MV-4-11 (cell line): ENCODE measurements at places on chromosomes 3 and 15.

DNA sequence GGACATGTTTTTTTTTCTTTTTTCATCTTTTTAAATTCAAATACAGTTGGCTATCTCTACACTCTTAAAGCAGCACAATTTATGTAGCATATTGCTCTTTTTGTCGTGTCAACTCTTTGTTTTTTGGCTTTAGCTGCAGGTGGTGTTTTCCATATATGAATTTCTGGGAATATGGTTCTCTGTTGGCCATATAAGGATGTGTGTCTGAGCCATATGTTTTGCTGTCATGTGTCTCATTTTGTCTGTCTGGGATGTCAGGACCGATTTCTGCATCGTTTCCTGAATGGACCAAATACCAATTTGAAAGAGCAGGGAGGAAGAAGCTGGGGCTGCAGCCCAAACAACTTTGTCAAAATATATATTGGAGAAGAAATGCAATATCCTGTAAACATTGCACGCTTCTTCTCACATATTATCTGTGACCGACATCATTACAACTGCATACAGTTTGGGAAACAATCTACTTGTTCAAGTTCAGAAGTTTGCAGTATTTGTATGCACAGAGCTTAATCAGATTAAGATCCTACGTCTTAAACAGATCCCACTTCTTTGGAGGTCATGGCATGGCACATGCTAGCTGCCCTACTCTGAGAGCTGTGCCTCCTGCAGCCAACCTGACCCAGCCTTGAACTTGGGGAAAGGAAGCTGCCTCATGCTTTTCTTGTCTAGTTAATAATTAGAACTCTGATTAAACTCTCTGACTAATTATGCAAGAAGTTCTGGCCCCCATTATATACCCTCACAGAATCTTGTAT is 4.0 kb upstream of the SATB1 start:
- DNase-seq, result peak; percentile 56

DNA sequence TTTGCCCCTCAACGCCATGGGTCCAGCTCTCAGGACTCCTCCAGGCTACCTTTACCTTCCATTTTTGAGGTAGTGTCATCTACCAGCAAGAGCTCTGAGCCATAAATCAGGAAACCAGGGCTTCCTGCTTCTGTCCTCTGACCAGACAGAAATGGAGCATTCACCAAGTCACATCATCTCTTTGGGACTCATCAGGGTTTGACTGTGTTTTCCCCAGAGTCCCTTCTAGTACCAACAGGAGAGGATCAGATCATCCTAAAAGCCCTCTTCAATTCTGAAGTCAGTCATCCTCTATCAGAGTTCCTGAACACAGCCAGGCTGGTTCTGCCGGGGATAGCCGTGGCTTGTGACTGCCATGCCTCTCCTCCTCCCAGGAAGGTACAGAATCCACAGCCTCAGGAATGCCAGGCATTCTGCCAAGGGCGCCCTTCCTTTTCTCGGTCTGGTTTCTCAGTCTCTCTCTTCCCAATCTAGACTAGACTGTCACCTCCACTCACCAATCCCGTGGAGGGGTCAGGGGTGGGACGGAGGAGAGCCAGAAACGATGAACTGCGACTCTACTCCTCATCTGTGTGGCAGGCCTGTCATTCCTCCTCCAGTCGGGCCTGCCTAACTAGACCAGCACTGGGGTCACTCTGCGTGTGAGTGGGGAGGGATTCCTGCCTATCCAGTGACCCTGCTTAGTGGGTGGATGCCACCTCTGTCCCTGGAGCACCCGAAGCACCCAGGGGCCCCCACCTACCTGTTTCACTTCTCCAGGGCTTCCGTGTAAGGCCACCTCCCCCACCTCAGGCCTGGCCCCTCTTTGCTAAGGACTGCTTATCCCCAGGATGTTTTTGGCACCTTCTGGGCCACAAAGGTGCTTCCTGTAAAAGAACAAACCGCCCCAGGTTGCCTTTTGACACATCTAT is 30.9 kb downstream of the CCNL1 start:
- no peak for DNase-seq

GRCh38 chr3:32607522-32607921 is 36.9 kb upstream of the DYNC1LI1 start:
- no peak for DNase-seq

DNA sequence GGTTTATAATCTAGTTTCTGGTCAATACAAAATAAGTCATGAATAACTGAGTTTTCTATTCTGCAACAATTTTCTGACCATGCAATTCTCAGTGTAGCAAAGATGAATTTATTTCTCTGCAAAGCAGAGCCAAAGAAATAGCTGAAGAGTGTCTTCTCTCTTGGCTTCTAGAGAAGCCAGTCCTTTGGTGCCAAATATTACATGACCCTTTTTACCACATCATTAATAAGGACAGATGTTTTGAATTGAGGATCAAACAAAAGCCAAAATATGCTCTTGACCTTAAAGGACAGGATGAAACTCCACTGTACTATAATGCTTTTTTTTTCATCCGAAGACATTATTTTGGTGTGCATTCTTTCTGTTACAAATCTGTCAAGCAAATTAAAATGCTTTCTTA is 40.2 kb upstream of the OSTN start:
- no peak for DNase-seq

- no peak for DNase-seq
Measured at GRCh38 chr15:31337352-31338031, 10.9 kb downstream of the KLF13 start.

- peak; percentile 99 for DNase-seq
Measured at GRCh38 chr15:79872358-79873017, 24.3 kb downstream of the MTHFS start.

DNA sequence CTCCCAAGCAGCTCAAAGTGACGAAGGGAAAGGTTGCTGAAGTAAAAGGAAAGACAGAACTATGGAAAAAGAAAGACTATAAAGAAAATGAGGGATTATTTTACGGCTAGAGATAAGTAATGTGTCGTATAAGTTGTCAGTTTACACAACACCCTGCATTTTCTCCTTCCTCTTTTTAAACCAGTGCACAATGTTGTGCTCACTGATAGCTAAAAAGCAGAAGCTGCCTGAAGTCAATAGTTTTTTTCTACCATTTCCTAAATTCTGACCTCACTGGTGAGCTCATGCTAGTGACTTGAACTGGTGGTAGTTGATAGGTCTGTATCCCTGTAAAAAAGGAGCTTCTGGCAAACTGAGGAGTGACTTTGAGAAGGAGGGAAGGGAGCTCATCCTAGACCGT is 368.6 kb upstream of the GBE1 start:
- DNase-seq, result peak; percentile 91

- no peak for DNase-seq
Measured at GRCh38 chr3:141287326-141287725, 55.7 kb downstream of the PXYLP1 start.

- peak; percentile 95 for DNase-seq
Measured at GRCh38 chr15:49235446-49236124, 65.5 kb downstream of the GALK2 start.

- DNase-seq, result no peak
Measured at GRCh38 chr3:124246949-124247348, 255.0 kb upstream of the ROPN1 start.

GRCh38 chr15:47741907-47742306 is 24.6 kb downstream of the SEMA6D start:
- DNase-seq, result no peak

DNA sequence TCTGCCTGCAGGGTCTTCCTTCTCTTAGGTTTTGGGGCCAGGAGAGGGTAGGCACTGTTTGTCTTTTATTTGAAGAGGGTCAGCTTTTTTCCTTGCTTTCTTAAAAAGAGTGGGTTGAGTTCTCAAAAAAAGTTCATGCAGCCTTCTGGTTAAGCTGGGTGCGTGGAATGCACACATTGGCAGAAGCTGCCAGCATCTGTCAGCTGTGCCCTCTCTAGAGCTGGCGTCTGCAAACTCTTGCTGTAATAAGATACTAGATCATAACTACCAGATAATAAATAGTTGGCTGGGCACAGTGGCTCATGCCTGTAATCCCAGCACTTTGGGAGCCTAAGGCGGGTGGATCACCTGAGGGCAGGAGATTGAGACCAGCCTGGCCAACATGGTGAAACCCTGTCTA is 373.4 kb downstream of the OCA2 start:
- no peak for DNase-seq

GRCh38 chr3:189232790-189233189 is 61.0 kb downstream of the TPRG1 start:
- DNase-seq, result no peak

- DNase-seq, result no peak
Measured at GRCh38 chr3:62571916-62572315, 198.6 kb upstream of the FEZF2 start.

DNA sequence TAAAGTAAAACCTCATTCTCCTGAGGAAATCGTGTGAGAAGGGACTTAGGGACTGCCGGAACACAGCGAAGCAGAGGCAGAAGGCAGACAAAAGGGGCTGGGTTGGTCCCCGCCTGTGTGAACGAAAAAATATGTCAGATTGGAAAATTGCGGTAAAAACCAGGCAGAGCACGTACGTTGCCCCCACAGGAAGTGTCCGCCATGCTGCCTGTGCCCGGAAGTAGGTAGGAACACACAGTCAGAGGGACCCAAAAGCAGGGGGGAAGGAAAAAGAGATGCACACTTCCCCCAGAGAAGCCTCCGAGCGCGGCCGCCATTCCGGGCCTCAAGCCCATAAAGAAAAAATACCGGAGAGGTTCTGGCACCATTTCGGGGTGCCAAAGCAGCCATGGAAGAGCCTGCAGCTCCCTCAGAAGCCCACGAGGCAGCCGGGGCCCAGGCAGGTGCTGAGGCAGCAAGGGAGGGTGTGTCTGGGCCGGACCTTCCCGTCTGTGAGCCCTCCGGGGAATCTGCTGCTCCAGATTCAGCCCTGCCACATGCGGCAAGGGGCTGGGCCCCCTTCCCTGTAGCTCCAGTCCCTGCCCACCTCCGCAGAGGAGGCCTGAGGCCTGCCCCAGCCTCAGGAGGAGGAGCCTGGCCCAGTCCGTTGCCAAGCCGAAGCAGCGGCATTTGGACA is at the start of gene MKRN3:
Gene MKRN3, plus strand, starts transcription at position 280 of the 676 bp plus-strand sequence. Its CDS starts 109 bp downstream, at position 389.
- DNase-seq, result peak; percentile 91

DNA sequence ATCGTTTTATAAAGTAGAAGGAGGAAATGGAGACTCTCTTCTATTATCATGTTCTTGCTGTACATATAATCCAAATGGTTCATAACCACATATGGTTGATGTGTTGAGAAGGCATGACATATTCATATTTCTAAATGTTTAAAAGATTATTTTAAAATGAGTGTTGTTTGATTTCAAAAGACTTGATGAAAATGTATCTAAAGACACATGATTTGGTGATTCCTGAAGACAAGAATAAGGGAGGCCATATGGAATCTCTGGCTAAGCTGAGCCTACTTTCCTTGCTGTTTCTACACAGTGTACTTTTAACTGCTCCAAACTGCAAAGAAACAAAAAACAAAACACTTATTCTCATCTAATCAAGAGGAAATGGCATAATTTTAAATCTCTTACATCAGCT is 23.0 kb upstream of the GYG1 start:
- no peak for DNase-seq

- DNase-seq, result no peak
Measured at GRCh38 chr15:92561754-92562153, 93.8 kb downstream of the FAM174B start.

DNA sequence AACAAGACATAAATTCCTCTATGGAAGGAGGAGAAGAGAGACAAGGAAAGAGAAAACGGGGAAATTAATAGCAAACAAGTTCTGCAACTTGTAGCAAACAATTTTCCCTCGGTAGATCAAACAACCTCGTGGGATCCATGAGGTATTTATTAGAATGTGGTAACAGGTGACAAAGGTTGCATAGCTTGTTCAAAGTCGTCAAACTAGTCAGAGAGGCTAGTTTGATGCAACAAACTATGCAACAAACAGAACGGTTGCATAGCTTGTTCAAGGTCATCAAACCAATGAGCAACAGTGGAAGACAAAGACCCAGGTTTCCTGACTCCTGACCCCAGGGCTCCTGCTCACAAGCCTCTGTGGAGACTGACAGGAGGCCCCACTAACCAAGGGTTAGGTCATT is 20.7 kb downstream of the MB21D2 start:
- DNase-seq, result peak; percentile 47

GRCh38 chr15:90086868-90087268 is 15.4 kb downstream of the IDH2 start:
- peak; percentile 51 for DNase-seq

DNA sequence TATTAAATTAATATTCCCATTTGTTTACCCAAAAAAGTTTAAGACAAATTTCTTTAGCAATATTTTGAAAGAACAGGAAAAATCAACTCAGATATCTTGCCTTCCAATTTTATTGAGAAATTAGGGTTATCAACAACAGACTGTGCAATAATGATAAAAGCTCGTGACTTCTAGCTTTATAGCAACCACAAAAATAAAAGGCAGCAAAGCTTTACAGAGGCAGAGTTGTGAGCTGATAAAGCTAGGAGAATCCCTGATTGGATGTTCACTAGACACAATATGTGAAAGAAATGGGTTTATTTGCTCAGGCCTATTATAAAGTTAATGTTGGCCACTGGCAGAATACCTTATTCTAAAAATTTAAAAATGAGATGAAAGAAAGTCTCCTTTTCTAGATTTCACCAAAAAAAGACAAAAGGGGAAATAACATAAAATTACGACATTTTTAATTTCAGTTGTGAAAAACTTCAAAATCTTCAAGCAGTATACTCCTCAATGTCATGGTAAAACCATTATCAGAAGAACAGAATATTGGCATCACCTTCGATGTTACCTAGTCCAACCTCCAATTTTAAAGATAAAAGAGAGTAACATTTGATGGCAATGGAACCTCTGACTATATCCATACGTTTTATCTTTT is 2.8 kb downstream of the VPS13C start:
- peak; percentile 26 for DNase-seq

DNA sequence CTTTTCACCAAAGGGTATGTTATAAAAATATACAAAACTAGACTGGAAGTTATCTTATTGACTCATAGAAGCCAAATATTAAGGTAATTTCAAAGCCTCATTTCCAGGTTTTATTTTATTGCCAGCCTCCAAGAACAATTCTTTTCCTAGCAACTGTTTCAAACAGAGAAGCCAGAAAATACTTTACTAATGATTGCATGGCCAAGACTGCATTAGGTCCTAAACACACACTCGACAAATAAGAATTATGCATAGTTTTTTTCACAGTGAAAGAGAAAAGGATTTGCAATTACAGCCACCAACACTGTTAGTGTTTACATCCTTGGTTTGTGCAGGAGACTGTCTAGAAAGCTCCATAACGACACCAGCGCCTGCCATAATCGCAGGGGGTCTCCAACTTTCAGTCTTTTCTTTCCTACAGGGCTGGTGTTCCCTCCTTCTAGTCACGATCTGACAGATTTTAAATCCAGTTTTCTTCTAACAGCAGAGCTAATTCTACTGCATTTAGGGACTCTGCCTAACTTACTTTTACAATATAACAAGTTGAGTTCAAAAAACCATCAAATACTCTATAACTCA is 58.1 kb downstream of the CLASP2 start:
- no peak for DNase-seq
